Cardiac muscle cell (in vitro differentiated cells and primary cell): ENCODE measurements at places on chromosomes 11 and 22. TPM values are rescaled to one million over a fixed set of nuclear protein-coding genes. Genes with fewer than 3 reads are reported as not detected.

GRCh38 chr11:128928400-128928799, 14.3 kb downstream of the TP53AIP1 start:
- DNase-seq = no peak

GRCh38 chr11:82724026-82724425, 9.6 kb downstream of the FAM181B start:
- DNase-seq = no peak

DNA sequence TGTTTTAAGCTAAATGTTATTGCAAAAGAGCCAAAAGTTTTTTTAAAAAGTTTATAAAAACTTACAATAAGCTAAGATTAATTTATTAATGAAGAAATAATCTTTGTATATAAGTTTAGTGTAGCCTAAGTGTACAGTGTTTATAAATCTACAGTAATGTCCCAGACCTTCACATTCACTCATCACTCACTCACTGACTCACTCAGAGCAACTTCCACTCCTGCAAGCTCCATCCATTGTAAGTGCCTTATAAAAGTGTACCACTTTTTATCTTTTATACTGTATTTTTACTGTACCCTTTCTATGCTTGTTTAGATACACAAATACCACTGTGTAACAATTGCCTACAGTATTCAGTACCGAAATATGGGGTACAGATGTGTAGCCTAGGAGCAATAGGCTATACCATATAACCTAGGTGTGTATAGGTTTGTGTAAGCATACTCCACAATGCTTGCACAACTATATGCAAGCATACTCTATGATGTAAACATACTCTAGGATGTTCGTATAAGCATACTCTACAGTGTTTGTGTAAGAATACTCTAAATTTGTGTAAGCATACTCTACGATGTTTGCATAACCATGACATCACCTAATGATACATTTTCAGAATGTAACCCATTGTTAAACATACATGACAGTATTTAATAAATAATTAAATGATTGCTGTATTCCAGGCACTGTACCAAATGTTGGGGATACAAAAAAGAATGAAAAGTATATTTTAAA, 953.0 kb downstream of the KCNA4 start:
- DNase-seq = no peak

DNA sequence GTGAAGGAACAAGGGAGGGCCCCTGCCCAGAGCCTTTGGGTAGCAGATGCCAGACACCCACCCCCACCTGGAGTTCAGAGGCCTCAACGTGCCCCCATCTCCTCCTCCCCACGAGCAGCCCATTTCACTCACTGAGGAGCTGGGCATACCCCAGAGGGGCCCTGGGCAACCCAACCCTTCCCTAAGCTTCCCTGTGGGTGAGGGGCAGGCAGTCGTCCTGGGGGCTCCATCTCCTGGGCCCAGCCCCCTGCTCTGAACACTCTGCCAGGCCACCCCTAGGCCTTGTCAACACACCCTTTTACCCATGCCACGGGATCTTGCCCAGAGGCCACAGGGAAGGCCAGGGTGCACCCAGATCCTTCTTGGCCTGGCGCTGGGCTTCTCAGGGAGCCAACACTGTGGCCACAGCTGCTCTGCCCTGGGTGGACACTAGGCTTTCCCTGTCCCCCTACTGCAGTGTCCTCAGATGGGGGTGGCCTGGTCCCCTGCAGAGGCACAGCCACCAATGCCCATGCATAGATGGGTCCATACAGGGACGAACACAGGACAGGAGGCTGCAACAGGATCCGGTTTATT, 3.4 kb downstream of the SLC25A1 start:
- DNase-seq = no peak

DNA sequence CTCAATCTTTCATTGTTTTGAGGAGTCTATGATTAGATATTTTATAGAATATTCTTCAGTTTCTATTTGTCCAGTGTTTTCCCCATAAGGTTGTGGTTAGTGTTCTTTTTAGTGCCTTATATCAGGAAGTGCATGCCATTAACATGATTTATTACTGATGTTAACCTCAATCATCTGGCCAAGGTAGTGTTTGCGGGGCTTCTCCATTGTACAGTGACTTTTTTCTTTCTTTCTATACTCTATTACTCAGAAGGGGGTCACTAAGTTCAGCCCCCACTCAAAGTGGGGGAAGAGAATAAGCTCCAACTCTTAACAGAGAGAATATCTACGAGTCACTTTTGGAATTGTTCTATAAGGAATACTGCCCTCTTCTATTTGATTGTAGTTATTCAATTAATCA, 415.8 kb downstream of the DYNC2H1 start:
- DNase-seq = no peak

- DNase-seq = no peak
Observed at GRCh38 chr22:42396621-42397331, 35.4 kb downstream of the NFAM1 start.

DNA sequence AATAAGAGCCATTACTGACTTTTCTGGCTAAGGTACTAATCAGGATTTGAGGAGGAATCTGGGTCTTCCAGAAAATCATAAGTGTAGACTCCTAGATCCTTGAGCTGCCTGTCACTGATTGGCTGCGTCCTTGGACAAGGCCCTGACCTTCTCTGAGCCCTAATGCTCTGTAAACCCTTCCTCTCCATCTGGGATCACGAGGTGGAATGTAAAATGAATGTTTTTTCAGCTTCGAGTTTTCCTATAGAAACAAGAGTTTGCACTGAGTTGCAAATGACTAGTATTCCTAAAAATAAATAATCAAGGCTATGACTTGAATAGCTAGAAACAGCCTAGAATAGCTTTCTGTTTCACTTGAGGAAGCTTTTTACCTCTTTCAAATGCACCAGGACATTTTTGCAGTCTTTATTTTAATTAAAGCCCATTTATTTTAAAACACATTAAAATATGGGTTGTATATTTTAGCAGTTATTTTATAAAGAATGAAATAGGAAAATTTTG, 1.1 kb upstream of the DIXDC1 start:
- DNase-seq = no peak

DNA sequence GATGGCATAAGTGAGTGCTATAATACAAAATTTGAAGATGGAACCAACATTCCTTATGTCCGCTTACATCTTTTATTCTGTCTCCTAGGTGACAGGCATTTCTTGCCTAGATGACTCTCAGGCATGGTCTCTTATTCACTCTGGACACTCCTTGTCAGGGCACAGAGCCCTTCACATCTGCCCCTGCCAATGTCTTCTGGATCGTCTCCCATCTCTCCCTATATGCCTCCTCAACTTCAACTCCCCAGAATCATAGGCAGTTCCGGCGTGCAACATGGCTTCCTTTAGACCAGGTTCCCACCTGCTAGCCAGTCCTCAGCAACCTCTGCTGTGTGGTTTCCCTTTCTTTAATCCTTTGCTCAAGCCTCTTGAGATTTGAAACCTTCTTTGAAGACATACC, 300.9 kb downstream of the TENM4 start:
- DNase-seq = no peak

- no peak for DNase-seq
Observed at GRCh38 chr22:38180841-38181452, 683 bp downstream of the PLA2G6 start.

DNA sequence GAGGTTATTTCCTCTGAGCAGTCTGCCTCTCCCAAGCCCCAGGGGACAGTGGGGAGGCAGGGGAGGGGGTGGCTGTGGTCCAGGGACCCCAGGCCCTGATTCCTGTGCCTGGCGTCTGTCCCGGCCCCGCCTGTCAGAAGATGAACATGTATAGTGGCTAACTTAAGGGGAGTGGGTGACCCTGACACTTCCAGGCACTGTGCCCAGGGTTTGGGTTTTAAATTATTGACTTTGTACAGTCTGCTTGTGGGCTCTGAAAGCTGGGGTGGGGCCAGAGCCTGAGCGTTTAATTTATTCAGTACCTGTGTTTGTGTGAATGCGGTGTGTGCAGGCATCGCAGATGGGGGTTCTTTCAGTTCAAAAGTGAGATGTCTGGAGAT, 3.1 kb downstream of the PIM3 start:
- DNase-seq = no peak

OR8D1 gene
- polyA plus RNA-seq = not detected in 2 replicates

SCUBE2 gene
- 1.4 TPM in 1 of 2 replicates, not detected in the other for polyA plus RNA-seq
